ENCODE measurements at places on chromosomes 12 and 14.

- no peak for DNase-seq
These were observed 465.9 kb upstream of the TBX3 start for GRCh38 chr12:115149685-115150378.

GRCh38 chr12:89873745-89874144 is 165.1 kb upstream of the ATP2B1 start:
- no peak for DNase-seq

DNA sequence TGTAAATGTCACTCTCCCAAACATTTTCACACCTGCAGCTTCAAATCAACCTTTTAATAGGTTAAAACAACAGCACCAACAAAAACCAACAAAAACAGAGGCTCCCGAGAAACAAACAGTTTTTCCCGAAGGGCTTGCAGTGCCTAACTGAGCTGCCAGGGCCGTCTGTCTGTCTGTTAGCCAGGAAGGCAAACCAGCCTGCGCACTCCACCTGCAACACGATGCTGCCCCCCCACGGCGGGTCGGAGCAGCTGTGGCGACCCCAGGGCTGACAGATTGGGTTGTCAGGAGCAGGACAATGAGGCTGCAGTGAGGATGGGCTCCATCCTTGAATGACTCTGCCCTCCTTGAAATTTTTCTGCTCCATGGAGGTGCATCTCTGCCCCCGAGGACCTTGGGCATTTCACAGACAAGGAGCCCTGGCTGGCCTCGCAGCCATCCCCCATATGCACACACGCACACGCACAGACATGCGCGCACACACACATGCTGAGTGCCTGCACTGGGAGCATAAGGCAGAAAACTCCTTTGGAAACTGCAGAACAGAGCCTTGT is 2.6 kb downstream of the RTL1 start:
- DNase-seq = no peak

DNA sequence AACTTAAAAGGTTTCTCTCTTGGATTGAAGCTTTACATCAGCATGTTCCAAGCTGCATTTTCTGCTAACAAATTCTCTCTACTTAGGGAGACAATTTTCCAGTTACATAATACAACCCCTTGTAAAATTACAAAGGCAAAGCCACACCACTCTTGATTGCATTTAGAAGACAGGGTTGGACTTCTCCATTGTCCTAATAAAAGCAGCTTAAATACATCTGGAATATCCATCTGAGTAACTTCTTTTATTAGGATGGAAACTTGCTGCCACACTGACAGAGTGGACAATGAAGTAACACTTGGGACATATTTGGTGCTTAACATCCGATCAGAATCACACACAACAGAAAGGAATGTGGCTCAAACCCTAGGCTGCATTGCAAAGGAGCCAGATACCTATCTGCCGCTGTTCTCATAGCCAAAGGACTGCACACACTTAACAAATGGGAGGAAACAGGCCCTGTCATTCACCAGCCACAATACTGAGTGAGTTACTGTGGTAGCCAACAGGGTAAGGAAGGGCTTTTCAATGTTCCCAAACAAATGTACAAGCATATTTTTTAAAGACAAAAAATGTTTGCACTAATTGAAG is 157.2 kb downstream of the PAX9 start:
- DNase-seq = no peak

- DNase-seq = no peak
These were observed 9.0 kb upstream of the LRP6 start for GRCh38 chr12:12275874-12276273.

DNA sequence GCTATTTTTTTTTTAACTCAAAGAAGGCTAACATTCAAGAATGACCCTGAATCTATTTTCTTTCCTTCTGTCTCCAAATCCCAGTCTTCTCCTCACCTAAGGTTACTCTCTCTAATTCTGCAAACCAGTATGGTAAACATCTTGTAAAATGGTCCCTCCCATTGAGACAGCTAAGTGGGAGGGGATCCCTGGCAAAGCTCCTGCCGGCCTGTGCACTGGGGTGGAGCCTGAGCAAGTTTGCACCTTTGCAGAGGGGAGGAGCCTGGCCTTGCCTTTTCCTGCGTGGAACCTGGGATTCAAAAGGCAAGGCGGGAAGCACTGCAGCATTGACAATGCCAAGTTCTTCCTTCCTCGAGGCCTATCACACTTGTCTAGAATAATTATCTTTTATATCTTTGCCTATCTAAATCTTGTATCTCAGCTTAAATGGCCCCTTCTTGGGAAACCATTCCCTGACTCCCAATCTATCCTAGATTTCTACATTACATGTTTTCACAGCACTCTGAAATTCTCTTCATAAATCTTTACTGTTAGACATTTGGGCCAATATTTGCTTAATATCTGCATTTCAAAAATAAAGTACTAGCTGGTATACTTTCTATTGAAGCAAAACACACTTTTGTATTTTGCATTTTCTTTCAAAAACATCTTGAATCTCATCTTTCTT is 83.0 kb downstream of the EPS8 start:
- DNase-seq = no peak

DNA sequence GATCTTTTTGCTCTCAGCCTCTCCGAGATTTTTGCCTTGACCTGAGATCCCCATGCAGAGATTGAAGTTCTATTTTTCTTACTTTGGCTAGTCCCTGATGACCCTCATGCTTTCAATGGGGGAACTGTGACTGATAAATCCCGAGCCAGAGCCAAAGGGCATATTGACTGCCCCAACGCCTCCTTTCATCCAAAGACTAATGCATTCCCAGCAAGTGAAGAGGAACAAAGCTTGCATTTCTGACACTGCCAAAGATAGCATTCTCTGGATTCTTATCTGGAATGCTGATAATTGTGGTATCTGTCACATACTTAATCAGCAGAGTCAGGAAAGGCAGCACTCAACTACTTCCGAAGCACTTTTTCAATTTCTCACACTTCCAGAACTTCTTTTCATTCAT is 152.3 kb upstream of the EGLN3 start:
- no peak for DNase-seq

DNA sequence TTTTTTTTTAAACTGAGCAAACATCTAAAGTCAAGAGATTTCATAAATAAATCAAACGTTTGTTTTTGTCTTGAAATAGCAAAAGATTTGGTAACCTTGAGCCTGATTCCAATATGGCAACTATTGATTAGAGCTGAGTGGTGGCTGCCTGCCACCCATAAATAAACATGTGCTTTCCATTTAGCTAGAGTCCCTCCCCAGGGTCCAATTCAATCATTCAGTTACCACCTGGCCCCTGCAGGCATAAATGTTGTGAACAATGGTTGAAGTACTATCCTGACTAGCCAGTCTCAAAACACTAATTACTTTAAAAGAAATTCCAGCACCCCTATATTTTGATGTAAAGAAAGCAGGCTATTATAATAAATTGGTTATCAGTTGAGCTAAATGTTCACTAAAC is 129.7 kb upstream of the GRIP1 start:
- DNase-seq = no peak

GRCh38 chr14:31164115-31164514 is 43.5 kb downstream of the HECTD1 start:
- no peak for DNase-seq

DNA sequence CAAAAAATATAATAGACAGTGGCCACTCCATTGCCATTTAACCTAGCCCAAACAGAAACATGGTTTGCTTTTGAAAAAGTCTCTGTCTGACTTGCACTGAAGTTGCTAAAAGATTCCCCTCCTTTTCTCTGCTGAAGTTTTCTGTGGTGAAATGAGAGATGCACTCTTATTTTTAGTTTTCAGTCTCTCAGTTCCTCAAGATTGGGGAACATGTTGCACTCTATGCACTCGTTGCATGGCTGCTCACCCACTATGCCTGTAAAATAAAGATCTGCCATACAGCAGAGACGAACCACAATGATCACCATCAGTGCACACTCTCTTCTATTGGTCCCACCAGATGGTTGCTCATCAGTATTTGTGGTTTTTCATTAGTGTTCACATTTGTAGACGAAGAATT is 13.1 kb upstream of the DAAM1 start:
- no peak for DNase-seq

GRCh38 chr12:78121969-78122610 is 291.4 kb downstream of the NAV3 start:
- no peak for DNase-seq

- DNase-seq = no peak
These were observed 260.7 kb downstream of the SSPN start for GRCh38 chr12:26455936-26456574.

DNA sequence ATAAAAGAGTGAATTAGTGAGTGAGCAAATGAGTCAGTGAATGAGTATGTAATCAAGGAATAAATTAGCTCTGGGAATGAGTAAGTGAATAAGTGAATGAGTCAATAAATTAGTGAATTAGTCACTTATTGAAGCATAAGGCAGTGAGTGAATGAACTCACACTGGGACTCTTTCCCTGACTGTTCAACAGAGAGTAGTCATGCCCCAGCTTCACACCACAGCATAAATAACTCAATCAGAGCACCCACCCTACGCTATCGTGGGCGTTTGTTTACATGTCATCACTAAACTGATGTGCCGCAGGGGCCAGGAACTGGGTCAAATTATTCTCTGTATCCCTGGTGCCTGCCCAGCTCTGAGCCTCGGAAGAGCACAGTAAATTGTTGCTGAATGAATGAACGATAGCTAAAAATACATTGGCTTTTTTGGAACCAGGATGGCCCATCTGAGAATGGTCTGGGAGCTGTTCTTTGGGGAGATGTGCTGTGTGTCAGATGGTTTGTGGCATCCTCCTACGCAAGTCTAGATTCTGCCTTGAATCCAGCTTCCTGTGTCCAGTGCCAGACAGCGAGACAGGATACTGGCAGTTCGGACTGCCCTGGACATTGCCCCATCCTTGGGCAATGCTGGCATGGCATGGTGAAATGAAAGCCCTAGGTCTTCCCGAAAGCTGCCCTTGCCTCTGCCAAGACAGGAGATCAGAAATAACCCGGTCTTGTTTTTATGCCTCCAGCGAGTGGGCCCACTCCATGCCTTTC is 98.0 kb upstream of the RTL1 start:
- DNase-seq = no peak

GRCh38 chr12:39986674-39987073 is 119.2 kb downstream of the SLC2A13 start:
- no peak for DNase-seq

DNA sequence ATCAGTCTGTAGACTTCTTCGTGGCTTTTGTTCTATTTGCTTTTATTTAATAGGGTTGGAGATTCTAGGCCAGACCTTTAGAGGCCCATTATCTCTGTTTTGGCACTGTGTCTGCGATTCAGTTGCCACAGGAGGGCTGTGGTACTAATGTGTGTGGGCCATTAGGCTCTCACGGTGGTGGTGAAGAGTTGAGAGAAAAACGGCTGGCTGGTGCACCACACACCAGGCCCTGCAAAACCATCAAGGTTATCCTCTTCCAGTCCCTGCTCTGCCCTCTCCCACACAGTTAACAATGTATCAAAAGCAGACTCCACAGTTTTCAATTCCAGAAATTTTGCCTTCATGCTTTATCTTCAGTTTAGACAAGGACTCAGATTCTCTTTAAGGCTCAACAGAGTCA is 97.7 kb downstream of the MYF5 start:
- no peak for DNase-seq

DNA sequence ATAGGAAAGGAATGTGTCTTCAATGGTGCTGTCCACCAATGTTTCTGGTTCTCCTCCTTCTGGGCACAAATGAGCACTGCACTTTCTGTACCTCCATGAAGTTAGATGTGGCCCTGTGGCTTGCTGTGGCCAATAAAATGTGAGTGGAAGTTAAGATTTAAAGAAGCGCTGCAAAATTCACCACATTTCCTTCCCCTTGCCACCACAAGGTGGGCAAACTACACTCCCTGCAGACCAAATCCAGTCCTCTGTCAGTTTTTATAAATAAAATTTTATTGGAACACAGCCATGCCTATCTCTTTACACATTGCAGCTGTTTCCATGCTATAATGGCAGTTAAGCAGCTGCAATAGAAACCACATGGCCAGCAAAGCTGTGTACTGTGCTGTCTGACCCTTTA is 141.4 kb upstream of the TMPO start:
- no peak for DNase-seq

- DNase-seq = no peak
These were observed 822.9 kb downstream of the VRK1 start for GRCh38 chr14:97620066-97620465.

DNA sequence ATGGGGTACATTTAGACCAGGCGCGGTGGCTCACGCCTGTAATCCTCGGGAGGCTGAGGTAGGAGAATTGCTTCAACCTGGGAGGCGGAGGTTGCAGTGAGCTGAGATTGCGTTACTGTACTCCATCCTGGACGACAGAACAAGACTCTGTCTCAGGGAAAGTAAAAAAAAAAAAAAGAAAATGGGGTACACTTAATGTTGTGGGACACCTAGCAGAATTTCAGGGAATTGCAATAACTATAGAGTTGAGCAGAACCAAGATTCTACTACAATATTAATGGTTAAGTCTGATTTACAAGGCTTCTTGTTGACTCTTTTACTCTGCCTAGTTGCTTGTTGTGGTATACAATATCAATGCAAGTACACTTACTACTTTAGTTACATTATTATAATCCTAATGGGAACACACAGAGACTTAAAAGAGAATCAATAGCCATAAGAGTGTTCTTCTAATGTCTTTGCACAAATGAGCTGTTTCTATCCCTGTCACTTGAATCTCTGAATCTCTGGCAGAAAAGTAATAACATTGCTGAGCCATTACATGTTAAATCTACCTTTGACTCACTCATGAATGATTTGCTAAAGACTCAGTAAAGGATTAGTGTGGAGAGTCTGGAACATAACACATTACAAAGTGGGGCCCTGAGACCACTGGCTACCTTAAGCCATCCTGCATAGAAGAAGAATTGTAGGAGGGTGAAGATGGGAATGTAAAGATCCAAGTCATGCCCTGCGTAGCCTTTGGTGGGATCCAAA is 22.7 kb downstream of the BEST3 start:
- no peak for DNase-seq

DNA sequence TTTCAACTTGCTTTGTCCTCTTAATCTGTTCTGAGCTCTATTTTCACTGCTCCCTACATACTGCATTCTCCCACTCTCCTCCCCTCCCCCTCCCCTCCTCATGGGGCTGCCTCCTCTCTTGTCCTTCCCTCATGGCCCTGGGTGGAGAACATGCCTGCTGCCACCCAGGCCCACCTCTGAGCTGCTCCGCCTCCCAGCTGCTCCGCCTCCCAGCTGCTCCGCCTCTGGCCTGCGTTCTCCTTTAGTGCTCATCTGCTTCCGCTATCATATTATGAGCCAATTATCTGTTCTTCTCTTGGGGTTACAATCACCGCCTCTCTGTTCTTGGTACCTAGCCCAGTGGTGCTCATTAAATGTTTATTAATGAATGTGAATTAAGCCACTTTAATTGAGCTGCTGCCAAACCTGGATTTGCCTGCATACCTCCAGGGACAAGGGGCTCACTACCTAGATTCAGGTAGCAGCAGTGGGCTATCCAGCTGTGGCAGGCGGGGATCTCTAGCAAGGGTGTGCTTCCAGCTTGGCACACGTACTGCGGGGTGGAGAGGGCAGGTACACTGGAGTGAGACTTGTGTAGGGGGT is 32.0 kb upstream of the FAM181A start:
- no peak for DNase-seq

DNA sequence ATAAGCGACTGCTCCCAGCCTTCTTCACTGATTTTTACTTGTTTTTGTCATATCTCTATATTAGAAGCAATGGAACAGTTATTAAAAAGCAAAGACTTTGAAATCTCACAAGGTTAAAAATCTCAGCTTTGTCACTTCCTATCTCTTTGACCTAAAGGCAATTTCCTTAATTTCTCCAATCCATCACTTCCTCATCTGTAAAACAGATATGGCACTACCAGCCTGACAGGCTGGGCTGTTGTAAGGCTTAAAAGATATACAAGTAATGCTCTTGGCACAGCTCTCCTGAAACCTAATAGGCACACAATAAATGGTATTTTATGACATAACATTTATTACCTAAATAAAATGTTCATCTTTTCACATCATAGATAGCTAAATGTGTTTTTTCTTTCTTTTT is 25.6 kb downstream of the ATXN2 start:
- DNase-seq = no peak

GRCh38 chr14:100400115-100400514 is 77.0 kb downstream of the SLC25A47 start:
- DNase-seq = no peak
